Hepatic stellate cell (primary cell): ENCODE measurements at places on chromosomes 5 and 9.

- DNase-seq = peak; percentile 73
Observed at GRCh38 chr5:78747705-78748359, 99.3 kb upstream of the LHFPL2 start.

DNA sequence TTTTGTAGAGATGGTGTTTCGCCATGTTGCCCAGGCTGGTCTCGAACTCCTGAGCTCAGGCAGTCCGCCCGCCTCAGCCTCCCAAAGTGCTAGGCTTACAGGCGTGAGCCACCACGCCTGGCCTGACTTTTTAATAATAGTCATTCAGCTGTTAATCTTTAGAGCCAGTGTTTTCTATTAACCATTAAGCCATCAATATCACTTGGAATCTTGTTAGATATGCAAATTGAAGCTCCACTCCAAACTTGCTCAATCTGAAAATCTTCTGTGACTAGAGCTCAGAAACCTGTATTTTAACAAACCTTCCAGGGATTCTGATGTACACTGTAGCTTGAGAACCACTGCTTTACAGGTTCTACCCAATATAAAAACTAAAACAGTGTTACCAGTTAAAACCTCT lies 113.5 kb downstream of the CDC42SE2 start:
- no peak for DNase-seq

- peak; percentile 44 for DNase-seq
Observed at GRCh38 chr5:147223948-147224791, 10.7 kb upstream of the STK32A start.

DNA sequence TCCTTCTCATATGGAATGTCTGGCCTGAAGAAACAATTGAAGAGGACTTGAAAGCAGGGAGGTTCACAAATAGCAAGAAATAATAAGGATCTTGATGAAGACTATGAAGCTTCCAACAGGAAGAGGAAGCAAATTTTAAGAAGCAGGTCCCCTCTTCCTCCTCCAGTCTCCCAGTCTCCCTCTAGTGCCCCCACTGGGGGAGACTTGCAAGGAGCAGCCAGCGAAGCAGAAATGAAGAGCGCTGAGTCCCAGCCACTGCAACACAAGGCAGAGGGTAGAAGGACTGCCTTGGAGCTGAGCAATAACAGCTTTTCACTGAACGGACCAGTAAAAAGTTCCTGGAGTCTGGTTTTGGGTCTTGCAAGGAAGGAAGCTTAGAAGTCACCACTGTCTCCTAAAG lies 32.6 kb upstream of the ACO1 start:
- no peak for DNase-seq
